ENCODE measurements at places on chromosomes 16 and 17. TPM values are rescaled to one million over a fixed set of nuclear protein-coding genes. Genes with fewer than 3 reads are reported as not detected.

Gene CDR2L
- 9.7 TPM for polyA plus RNA-seq

Gene CHD9NB
- polyA plus RNA-seq, result 0.34 TPM

DNA sequence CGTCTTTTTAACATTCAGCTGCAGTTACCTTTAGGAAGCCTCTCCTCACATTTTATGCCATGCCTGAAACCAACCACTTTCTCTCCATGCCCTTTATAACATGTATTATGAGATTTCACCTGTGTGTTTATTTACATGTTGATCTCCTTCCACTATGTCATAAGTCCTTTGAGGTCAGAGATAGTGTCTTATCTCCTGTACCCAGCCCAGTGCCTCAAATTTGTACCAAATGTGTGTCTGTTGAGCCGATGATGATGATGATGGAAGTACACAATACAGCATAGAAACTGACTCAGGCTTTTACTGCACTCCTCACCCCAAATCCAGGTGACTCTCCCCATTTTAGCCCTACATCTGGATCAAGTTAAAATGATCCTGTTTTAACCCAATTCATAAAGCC lies 179.5 kb upstream of the CACNG5 start:
- no peak for DNase-seq
- no peaks in the 10 kb centered on the region for H3K36me3 ChIP-seq
- H3K4me3 ChIP-seq, result no peak overlapping the region
- no peaks in the 10 kb centered on the region for H3K27me3 ChIP-seq
- no peak overlapping the region for H3K27ac ChIP-seq

DNA sequence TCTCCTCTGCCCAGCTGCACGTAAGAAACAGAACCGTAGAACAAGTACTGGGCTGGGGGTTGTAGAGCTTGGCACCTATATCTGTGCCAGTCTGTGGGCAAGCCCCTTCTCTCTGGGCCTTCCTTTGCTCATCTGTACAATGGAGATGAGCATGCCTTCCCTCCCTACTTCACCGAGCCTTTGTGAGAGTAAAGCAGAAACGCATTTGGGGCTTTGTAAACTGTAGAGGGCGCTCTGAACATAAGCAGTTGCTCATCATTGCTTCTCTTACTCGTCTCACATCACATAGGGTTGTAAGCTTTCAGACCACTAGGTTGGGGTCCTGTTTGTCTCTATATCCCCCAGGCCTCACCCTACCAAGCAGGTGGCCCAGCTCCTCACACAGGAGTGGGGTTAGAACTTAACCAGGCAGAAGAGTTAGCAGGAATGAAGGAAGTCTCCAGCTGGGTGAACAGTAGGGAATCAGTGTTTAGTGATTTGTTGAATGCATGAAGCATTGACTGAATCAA lies 15.1 kb downstream of the SAMD14 start:
- H3K4me3 ChIP-seq, result no peak overlapping the region
- H3K27ac ChIP-seq, result no peak overlapping the region
- H3K4me1 ChIP-seq, result peaks cover 2% of the 10 kb centered on the region

DNA sequence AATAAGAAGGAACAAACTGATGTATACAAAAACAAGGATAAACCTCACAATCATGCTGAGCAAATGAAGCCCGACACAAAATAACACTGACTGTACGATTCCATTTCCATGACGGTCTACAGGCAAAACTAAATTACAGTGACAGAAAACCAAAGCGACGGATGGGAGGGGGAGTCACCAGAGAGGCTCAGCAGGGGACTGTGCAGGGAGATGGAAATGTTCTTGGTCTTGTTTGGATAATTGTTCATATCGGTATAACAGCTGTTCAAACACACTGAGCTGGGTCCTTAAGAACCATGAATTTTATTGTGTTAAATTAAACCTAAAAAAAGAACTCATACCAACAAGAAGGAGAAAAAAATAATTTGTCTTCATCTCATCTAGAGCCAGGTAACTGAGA lies 97.8 kb downstream of the NXN start:
- H3K4me1 ChIP-seq, result peaks cover 20% of the 10 kb centered on the region
- no peaks in the 10 kb centered on the region for H3K27me3 ChIP-seq
- H3K27ac ChIP-seq, result no peak overlapping the region
- no peak overlapping the region for H3K4me3 ChIP-seq

DNA sequence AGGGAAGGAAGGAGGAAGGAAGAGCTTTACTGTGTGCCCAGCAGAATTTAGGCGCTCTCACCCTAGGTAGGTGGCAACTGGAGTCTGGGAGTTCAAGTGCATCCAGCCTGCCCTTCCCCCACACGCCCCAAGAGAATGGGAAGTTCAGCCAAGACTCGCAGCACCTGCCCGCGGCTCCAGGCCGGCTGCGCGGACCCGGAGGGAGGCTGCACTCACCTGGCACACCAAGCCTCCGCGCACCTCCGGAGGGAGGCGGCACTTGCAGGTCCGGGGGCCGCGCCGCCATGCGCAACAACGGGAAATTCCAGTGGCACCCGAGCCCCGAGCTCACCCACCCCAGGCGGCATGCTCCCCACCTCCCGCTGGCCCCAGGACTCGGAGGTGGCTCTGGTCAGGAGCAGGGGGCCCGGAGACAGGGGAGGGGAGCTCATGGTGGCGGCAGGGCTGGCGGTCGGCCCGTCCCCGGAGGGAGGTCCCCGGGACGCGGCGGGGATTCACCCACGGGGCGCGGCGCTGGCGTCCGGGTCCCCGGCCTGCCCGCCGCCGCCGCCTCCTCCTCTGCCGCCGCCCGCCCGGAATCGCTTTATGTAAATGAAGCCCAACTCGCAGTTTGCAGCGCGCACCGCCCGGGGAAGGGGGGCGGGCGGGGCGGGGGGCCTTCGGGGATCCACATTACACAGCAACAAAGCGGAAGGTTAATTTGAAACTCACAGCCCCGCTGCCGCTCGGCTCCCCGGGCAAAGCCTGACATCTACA lies at the start of gene ZFHX3:
TSS of gene ZFHX3 (minus strand) at position 593 of the 756 bp plus-strand sequence. CDS start 87,983 bp downstream, outside the sequence.
- H3K27ac ChIP-seq, result peak within 1 kb of the TSS; percentile 70
- peaks cover 43% of the 10 kb centered on the region for H3K4me1 ChIP-seq

DNA sequence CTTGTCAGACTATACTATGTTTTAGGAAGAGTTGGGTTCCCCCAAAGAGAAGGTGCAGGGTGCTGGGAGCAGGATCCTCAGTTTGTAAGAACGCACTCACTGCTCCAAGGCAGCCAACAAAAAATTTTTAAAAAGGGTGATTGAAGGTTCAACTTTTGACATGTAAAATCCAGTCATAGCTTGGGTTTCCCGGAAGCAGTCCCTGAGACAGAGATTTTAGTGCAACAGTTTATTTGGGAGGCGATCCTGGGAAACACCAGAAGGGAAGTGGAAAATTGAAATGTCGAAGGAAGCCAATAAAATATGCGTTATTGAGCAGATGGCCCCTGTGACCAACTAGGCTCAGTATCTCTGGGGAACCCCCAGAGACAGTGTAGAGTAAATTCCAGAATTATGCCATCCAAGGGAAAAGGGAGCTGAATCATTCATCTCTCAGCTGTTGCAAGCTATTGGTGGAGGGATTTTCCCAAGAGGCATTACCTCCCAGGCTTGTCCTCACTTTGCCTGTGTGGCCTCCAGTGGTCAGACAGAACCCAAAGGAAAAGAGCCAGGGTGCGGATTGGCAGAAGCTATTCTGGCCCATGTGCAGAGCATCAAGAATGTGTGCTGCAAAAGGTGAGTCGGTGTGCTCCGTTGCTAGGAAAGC lies 72.9 kb downstream of the HS3ST3B1 start:
- H3K4me3 ChIP-seq, result no peak overlapping the region
- H3K27ac ChIP-seq, result no peak overlapping the region
- no peak for DNase-seq
- H3K4me1 ChIP-seq, result peaks cover 3% of the 10 kb centered on the region
- no peaks in the 10 kb centered on the region for H3K36me3 ChIP-seq

All from fibroblast of lung (primary cell).